OCI-M1 (cell line): ENCODE measurements at places on chromosomes 11 and 22.
A peak's percentile ranks its signal among the peaks of the same experiment; 100 is the strongest.

GRCh38 chr11:134386945-134387344 lies 25.1 kb downstream of the B3GAT1 start:
- DNase-seq, result peak; percentile 17

- no peak for DNase-seq
Measured at GRCh38 chr11:35750315-35750714, 87.7 kb downstream of the TRIM44 start.

GRCh38 chr11:18332302-18332701 lies 9.9 kb downstream of the GTF2H1 start:
- DNase-seq, result no peak

DNA sequence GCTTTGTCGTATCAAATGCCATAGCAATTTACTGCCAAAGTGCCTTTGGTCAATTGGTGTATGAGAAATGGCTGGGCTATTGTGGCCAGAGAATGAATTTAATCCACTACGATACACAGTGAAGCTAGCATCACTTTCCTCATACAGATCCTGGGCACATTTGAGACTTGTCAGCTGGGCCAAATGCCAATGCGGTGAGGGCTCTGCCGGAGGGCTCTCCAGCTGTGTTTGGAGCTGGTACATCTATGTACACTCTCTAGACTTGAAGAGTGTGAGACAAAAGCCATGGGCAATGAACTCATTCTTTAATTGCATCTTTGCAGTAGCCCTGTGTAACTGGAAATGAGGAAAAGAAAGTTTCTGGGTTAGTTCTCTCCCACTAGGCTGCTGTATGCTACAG lies 1052.9 kb downstream of the NTM start:
- no peak for DNase-seq

- DNase-seq, result no peak
Measured at GRCh38 chr11:113926273-113927197, 21.9 kb downstream of the HTR3B start.

- no peak for DNase-seq
Measured at GRCh38 chr11:73965076-73965763, 14.4 kb downstream of the DNAJB13 start.

DNA sequence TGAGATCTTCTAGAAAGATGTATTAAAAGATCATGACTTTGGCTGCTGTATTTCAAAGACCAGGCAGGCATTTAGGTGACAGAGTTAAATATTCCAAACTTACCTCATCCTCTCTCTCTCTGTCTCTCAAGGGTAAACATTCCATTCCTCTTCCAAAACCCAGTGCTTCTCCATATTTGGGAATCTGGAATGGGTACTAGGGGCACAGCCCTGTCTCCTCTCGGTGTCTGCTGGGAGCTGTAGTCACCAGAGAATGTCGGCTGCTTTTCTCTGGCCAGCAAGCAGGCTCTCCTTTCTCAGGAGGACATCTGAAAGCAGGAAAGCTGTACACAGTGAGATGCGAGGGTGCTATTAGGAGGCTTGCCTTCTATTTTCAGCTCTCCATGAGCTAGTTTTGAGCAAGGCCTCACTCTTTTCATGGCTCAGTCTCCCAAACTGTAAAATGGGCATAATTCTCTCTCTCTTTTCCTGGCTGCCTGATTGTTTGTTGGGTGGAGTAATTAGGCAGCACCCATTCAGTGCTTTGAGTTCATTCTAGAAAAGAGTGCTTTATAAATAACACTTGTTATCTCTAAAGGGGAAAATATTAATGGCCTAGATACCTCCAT lies 9.3 kb upstream of the PEX26 start:
- DNase-seq, result no peak

GRCh38 chr11:110505528-110506284 lies 76.0 kb downstream of the FDX1 start:
- DNase-seq, result no peak

GRCh38 chr22:34278121-34278520 lies 357.8 kb upstream of the LARGE1 start:
- peak; percentile 48 for DNase-seq

DNA sequence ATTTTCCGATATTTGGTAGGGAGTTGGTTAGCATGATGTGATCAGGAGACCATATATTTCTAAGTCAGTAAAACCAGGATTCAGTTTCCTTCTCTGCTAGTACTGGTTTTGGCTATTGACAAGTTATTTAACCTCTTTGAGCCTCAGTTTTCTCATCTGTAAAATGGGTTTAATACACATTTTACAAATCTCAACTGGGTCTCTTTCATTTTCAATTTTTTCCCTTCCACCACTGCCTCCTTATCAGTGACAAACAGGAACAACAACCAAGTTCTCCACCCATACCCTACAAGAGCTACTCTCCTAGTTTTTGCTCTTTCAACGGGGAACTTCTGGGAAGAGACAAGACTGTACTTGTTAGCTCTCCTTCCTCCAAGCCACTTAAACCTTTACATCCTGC lies 6.2 kb upstream of the APLP2 start:
- peak; percentile 66 for DNase-seq

- DNase-seq, result no peak
Measured at GRCh38 chr11:134580610-134580975, 168.6 kb upstream of the B3GAT1 start.

- DNase-seq, result peak; percentile 72
Measured at GRCh38 chr22:42437488-42438292, 5.5 kb upstream of the NFAM1 start.

DNA sequence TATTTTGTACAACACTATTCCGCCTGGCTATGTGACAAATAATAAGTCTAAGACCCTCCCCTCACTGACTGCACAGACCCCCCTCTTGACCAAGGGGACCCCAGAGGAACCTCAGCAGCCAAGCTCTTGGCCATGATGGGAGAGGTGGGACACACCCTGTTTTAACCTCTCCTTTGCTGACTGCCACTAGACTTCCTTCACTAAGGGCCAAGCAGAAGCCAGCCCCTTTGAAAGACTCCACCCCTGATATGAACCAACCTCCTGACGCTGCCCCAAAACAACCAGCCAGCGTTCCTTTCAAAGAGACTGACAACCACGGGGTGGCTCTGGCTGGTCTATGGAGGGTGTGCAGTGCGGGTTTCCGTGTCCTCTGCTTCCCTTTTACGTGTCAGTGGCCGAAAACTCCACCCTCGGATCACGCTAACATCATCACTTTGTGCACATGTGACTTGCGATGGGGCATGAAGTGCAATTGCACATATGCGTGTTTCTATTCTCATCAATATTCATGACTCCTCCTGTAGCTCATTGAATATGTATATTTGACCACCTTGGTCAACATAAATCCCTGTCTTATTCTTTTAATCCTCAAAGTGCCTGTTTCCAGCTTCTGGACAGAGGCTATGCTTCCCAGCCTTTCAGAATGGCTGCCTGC lies 643.9 kb downstream of the TBC1D22A start:
- DNase-seq, result no peak

DNA sequence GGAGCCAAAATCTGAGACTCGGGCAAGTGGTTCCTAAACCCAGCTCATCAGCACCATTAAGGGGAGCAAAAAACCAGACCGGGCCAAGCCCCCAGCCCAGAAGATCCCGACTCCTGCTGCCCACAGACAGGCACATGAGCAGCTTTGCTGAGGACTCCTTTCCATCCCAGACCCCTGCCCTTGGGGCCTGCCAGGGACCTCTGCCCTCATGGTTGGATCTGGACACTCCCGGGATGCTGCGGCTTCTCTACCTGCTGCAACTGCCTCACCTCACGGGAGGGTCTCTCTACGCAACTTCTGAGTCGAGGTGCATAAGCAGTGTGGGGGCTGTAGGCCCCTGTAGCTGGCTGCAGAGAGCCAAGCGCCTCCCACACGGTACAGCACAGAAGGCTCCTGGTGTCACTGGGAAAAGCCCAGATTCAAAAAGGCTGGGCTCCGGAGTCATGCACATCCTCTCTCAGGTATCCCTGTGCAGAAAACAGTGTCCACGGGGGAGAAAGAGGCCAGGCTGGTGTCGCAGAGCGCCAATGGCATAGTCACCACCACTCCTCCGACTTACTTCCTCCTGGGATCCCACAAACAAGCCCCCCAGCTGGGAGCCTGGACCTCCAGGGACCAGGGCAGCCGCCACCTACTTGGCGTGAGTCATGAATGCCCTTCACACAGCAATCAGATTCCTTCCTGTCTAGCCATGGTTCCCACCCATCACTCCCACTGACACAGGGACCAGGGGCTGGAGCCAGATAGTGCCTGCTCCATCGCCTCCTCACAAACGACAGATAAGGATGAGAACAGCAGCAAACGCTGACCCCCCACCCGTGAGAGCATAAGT lies 122.1 kb downstream of the BCR start:
- no peak for DNase-seq

- DNase-seq, result no peak
Measured at GRCh38 chr11:45113807-45114206, 32.6 kb upstream of the PRDM11 start.

GRCh38 chr11:39917256-39917655 lies 1542.2 kb downstream of the LRRC4C start:
- no peak for DNase-seq

DNA sequence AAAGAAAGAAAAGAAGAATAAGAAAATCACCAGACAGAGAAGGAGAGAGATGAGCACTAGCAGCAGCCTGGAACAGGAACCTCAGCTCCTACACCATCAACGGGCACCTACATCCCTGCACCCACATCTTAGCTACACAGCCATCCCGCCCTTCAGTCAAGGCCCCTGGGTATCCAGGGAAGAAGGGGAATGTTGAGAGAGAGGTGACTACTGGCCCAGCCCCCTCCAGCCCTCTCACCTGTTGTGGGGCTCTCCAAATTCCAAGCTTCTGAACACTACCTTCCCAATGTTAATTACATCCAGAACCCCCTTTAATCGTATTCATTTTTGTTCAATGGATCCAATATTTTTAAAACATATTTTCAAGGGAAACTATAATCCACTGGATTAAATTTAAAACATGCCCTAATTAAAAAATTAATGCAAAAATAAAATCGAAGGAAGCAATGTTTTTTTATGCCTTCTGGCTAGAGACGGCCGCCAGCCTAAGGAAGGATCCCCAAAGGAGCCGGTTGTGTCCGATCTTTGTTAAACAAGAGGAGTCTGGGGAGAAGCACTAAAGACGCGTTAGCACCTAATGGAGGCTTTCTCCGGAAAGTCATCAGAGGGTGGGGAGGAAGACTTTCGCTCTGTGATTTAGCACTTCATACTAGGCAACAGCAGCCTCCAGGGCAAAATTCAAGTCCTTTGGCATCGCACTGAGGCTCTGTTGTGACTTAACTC lies 9.5 kb downstream of the TPST2 start:
- DNase-seq, result no peak

GRCh38 chr11:76765863-76766350 lies 17.2 kb upstream of the TSKU start:
- no peak for DNase-seq

GRCh38 chr22:44909241-44909640 lies 100.6 kb downstream of the PHF21B start:
- no peak for DNase-seq

DNA sequence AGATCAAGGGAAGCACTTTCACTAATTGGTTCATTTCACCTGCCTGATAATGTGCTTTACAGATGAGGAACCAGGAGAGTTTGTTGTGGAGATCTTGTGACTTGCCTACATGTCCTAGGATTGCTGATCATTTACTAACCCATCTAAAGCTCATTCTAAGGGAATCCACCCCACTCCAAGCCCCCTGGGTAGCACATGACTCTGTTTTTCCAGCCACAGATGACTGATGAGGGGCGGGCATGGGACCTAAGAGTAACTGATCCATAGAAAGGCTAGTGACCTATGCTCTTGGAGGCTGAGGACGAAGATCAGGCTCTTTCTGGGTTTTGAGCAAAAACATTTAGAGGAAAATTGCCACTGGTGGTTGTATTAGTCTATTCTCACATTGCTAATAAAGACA lies 378.1 kb downstream of the CADM1 start:
- no peak for DNase-seq

- no peak for DNase-seq
Measured at GRCh38 chr22:39311592-39312400, 7.6 kb downstream of the RPL3 start.

DNA sequence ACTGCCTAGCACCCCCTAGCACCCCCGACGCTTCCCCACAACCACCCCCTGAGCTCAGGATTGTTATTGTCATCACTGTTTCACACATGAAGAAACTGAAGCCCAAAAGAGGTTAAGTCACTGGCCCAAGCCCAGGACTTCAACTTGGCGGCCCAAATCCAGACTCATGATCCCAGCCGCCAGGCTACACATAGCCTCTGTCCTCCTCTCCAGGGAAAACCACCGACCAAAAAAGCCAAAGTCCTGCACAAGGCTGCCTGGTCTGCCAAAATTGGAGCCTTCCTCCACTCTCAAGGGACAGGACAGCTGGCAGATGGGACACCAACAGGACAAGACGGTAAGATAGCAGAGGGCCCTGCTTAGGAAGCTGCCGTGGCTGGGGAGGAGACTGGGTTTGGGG lies 10.8 kb downstream of the L3MBTL2 start:
- DNase-seq, result no peak

GRCh38 chr11:60182541-60183330 lies at the start of gene MS4A6A:
Gene MS4A6A, minus strand, starts transcription at chr11:60183083. Its CDS starts 1,356 bp downstream, at chr11:60181727.
- DNase-seq, result peak; percentile 20

- no peak for DNase-seq
Measured at GRCh38 chr22:17164392-17165024, 5.4 kb upstream of the HDHD5 start.

DNA sequence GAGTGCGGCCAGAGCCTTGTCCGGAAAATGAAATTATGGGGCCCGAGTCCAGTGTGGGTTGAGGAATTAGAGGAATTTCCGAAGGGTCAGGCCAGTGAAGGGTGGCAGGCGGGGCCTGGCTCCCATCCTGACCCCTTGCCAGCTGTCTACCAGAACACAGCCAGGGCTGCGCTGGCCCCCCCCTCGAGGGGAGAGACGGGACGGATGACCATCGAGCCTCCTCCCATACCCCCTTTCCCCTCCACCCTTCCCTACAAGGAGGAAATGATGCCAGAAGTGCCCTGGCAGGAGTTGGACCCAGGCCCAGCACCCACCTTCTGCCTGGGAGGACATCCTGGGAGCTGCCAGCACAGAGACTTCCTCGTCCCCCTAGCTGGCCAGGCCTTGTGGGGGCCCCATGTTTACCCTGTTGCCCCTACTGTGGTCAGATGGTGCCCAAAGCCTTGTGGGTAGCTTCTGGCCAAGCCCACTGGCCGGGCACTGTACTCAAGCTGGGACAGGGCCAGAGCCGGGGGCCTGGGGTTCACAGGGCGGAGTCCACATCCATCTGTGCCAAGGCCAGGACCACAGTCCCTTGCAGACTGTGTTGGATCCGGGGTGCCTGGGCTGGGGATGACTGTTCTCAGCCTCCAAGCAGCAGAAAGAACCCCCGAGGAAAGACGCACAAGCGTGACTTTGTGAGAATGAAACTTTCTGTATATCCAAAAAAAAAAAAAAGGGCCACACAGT lies 20.8 kb downstream of the ARVCF start:
- DNase-seq, result no peak

DNA sequence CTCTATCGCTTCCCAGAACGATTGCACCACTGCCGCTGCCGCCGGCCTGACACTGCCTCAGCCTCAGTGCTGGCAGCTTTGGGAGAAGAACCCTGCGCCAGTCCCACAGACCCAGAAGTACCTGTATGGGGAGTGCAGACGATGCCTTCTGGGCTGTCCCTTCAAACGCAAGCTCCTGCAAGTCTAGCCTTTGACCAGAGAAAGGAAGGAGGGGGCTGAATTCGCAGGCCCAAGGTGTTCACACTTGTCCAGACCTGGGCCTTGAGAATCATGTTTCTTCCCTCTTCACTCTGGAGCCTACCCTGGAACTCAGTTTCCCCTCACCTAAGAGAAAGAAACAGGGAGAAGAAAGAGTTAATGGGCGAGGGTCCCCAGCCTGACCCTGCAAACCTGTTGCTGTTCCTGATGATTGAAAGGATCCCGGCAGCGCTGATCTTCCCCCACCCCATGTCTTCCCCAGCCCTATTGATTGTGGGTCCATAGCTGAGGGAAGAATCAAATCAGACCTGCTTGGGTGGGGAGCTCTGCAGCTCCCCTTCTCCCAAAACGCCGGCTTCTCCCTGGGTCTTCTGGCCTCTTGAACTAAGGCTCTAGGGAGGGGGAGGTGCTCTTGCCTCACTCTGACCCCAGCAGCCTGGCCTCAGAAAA lies 786 bp upstream of the MCAM start:
- DNase-seq, result no peak
